HS-5 (cell line): ENCODE measurements at places on chromosomes 2 and 18.

GRCh38 chr2:182553483-182553882, 126.6 kb upstream of the PDE1A start:
- no peak for DNase-seq

DNA sequence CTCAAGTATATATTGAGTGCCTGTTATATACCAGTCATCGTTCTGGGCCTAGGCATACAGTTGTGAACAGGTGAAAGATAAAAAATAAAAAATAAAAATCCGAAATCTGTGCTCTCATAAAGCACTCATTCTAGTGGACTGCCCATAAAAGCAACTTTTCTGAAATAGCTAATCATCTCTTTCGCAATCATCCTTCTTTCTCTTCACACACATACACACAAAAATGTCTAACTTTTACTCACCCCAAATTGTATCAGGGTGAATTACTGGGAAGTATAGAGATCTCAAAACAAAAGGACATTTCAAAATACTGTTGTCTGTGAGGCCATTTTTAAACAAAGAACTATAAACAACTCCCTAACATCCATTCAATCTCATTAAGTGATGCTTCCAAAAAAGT, 29.6 kb upstream of the ORC2 start:
- no peak for DNase-seq

- DNase-seq, result no peak
Observed at GRCh38 chr2:130393318-130393910, 37.6 kb downstream of the PTPN18 start.

DNA sequence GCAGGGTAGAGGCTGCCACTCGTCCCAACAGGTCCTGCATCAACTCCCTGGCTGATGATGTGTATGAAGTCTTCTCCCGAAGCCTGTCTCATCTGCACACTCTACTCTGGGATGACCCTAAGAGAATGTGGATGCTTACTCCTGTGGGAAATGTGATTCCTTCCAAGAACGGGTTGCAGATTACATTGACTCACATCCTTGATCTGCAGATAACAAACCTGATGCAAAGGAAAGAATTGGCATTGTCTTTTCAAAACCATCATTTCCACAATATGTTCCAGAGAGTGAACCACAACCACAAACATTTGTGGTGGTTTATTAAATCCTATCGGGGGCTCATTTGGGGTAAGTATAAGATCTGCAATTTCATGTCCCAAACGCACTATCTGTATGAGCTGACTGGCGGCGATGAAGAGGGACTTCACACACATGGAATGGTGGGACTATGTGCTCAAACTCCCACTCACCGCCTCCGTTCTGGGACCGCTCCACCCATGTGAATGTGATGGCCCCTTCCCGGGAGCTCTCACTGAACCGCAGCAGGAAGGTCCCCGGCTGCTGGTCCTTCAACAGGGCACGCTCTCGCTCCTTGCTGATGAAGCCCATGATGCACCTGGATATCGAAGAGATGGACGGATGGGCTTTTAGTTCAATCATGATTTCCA, 35.5 kb downstream of the STAT1 start:
- peak; percentile 65 for DNase-seq

DNA sequence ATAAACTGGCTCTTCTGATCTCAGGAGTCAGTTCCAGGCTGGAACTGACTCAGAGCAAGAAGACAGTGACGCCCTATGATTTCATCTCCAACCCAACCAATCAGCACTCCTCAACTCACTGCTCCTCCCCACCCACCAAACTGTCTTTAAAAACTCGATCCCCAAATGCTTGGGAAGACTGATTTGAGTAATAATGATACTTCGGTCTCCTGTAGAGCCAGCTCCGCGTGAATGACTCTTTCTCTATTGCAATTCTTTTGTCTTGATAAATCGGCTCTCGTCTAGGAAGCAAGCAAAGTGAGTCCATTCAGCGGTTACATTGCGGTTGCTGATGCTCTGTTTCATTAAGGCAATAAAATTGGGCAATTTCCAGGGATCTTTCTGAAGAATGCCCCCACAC, 1025.3 kb upstream of the CNTNAP5 start:
- DNase-seq, result no peak

DNA sequence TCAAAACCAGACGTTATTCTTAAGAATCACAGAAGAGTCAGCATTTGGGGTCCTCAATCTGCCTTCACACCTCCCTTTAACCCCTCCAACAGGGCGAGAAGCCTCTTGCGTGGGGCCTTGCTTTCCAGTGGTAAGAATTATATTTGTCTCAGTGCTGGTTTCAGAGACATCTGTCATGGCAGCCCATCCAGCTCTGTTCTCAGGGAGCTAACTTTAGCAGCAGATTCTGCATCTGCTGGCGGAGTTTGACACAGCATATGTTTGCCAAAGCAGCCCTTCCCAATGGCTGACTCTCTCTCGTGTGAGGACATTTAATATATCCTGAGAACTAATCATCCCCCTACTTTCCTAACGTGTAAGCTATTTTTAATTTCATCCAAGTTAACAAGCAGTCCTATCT, 91.5 kb upstream of the BCL11A start:
- no peak for DNase-seq

DNA sequence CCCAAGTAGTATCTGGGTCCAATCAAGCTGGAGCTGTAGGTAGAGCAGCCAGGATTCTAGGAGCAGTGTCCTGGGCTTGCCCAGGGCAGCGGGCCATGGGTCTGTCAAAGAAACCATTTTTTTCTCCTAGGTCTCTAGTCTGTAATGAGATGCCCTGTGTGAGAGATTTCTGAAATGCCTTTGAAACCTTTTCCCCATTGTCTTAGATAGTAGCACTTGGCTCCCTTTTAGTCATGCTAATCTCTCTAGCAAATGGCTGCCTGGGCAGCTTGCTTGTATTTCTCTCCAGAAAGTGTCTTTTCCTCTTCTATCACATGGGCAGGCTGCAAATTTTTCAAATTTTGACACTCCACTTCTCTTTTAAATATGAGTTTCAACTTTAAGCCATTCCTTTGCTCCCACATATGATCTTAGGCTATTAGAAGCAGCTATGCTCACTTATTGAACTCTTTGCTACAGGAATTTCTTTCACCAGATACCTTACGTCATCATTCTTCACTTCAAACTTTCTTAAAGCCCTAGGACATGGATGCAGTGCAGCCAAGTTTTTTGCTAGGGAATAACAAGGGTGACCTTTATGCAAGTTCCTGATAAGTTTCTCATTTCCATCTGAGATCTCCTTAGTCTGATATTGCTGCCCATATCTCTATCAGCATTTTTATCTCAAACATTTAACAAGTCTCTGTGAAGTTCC, 890.2 kb upstream of the VRK2 start:
- DNase-seq, result no peak

GRCh38 chr2:239869272-239870155, 155.6 kb downstream of the NDUFA10 start:
- no peak for DNase-seq
